Mesothelial cell of epicardium (in vitro differentiated cells): ENCODE measurements at places on chromosomes 4 and X. TPM values are rescaled to one million over a fixed set of nuclear protein-coding genes. Genes with fewer than 3 reads are reported as not detected.

Gene CDKL5
- total RNA-seq = 14.3 to 16.3 TPM (median 16.3 TPM) in 3 replicates

Gene ZGRF1
- total RNA-seq = 17.9 to 20.1 TPM (median 18.6 TPM) in 3 replicates

Gene STPG2
- total RNA-seq = 0.85 to 0.97 TPM (median 0.88 TPM) in 3 replicates

- no peak for DNase-seq
Observed at GRCh38 chrX:141701072-141701471, 2.5 kb upstream of the SPANXD start.

Gene TLR3
- total RNA-seq = 9.1 to 9.3 TPM (median 9.2 TPM) in 3 replicates

DNA sequence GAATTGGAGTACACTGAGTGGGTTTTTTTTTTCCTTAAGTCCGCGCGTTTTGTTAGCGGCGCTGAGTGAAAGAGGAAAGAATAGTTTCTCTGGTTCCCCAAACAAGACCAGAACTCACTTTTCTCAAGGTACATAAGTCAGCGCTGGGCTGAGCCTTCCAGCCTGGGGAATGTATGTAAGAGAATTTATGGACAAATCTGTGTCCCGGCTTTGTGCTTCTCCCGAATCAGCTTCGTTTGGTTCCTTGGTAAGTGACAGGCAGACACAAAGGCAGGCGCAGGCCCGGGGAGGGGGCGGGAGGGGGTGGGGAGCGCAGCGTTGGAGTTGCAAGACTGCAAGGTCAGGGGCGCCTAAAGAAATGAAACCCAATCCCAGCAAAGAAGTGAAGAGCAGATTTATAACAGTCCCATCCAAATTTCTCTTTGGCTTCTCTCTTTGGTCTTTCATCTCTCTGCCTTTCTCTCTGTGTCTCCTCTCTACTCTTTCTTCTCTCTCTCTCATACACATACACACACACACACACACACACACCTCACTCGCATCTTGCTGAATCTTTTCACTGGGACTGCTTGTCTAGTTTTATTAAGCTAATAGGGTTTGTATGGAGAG is 981 bp downstream of the TET2 start:
- DNase-seq = no peak

Gene NEUROG2
- total RNA-seq = not detected in 3 replicates

Gene PF4V1
- total RNA-seq = not detected in 3 replicates

- no peak for DNase-seq
Observed at GRCh38 chr4:165203541-165204461, 3.6 kb upstream of the KLHL2 start.

Gene TRPC5OS
- total RNA-seq = 0.09 TPM in 1 of 3 replicates, not detected in the others

DNA sequence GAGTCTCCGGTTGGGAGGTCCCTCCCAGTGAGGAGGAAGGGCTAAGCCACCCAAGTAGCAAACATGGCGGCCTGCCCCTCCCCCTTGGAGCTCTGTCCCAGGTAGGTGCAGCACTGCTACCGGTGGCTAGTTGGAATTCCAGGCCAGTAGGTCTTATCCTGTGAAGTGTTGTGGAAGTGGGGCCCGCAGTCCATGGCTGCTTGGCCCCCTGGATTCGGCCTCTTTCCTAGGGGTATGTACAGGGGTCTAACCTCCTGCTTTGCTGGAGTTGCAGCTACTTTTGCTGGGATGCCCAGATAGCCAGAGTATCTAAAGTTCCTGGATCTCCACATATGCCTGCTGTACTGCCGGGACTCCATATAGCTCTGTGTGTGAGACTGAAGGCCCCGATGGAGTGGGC is 9.9 kb upstream of the TMSB15C start:
- DNase-seq = no peak

Gene STK32B
- 0.69 to 0.96 TPM (median 0.81 TPM) in 3 replicates for total RNA-seq
